Glomerular endothelial cell (primary cell): ENCODE measurements at places on chromosomes 13 and 19.
A peak's percentile ranks its signal among the peaks of the same experiment; 100 is the strongest.

GRCh38 chr13:71090990-71091389 is 776.0 kb downstream of the DACH1 start:
- DNase-seq, result no peak

DNA sequence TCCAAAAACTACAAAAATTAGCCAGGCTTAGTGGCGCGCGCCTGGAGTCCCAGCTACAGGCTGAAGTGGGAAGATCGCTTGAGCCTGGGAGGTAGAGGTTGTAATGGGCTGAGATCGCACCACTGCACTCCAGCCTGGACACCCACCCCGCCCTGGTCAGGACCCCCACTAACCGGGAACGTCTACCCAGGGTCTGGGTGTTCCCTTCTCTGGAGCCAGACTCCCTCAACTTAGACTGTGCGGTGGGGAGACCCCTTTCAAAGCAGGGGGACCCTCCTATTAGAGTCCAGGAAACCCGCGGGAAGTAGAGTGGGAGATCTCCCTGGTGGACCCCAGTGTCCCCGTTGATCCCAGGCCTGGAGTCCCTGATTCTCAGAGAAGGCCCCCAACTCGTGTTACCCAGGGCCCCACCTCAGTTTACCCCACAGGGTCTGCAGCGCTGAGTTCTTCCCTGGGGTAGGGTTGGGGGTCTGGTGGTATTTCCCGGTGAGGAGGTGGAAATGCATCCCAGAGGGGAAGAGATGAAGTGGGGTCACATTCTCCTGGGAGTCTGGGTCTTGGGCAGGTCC is 6.1 kb upstream of the ARRDC2 start:
- DNase-seq, result no peak

DNA sequence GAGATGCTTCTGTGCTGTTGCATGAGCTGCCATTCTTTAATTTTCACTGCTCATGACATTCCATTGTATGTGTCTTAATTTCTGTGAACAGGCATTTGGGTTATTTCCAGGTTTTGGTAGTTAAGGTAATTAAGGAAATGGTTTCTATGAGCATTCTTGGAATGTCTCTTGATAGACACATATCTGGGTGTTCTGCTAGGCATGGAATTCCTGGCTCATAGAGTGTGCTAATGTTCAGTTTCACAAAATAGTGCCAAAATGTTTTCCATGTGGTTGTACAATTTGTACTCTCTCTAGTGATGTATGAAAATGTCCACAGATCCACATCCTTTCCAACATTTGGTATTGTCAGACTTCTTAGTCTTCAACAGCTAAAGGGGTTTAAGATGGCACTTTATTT is 680.9 kb upstream of the SGCG start:
- no peak for DNase-seq

- no peak for DNase-seq
Observed at GRCh38 chr13:61777271-61777670, 361.6 kb upstream of the PCDH20 start.

- no peak for DNase-seq
Observed at GRCh38 chr19:1047696-1048147, 7.8 kb downstream of the ABCA7 start.

DNA sequence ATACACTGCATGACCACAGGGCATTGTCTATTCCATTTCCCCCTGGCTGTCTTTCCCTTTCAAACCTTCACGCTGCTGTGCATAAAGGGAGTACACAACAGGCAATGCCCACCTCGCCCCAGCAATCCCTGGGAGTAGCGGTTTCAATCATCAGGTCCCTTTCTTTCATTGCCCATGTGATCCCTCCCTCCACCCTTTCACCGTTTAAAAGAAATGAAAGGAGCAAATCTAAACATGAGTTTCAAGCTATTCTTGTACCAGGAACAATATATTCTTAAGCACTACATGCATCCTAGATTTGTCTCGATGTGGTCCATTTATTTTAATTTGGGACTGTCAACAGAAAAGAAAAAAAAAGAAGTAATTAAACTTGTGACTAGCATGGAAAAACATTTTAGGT is 123.4 kb upstream of the ARGLU1 start:
- no peak for DNase-seq

GRCh38 chr19:44807652-44808462 is 1.0 kb upstream of the BCAM start:
- DNase-seq, result no peak

GRCh38 chr13:48859272-48860105 is 116.2 kb upstream of the FNDC3A start:
- no peak for DNase-seq

GRCh38 chr13:61406275-61406674 is 9.4 kb downstream of the PCDH20 start:
- DNase-seq, result no peak

DNA sequence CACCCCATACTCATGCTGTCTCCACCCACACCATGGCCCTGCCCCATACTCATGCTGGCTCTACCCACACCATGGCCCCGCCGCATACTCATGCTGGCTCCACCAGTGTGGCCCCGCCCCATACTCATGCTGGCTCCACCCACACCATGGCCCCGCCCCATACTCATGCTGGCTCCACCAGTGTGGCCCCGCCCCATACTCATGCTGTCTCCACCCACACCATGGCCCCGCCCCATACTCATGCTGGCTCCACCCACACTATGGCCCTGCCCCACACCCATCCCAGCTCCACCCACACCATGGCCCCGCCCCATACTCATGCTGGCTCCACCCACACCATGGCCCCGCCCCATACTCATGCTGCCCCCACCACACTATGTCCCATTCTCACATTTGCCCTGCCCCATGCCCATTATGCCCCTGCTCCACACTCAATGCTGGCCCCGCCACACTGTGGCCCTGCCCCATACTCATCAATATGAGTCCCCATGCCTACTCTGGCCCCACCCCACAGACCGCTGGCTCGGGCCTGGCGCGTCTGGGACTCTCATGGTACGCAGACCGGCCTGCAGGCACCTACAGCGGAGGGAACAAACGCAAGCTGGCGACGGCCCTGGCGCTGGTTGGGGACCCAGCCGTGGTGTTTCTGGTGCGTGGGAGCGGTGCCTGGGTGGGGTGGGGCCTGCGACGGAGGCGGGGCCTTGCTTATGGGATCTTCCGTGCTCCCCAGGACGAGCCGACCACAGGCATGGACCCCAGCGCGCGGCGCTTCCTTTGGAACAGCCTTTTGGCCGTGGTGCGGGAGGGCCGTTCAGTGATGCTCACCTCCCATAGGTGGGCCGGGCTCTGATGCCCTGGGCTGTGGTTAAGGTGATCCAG is 3.7 kb upstream of the ARHGAP45 start:
- no peak for DNase-seq

GRCh38 chr19:646779-647565 is 7.3 kb downstream of the FGF22 start:
- no peak for DNase-seq

DNA sequence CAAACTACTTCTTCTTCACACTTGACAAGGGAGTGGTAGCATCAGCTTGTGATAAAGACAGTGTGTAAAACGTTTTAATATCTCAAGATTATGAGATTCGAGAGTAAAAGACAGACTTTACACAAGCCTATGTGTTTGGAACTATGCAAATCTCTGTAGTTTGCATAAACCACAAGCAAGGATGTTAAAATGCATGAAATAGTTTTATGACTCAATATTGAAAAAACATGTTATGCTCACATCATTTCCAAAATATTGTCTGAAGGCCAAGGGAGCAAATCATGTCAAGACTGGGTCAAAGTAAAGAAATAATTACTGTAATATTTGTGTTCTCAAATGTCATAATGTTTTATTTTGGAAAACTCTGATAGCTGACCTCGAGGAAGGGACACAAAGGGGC is 316.8 kb upstream of the KLF12 start:
- DNase-seq, result no peak

GRCh38 chr19:7004313-7004931 is 16.8 kb downstream of the MBD3L2B start:
- DNase-seq, result peak; percentile 20

DNA sequence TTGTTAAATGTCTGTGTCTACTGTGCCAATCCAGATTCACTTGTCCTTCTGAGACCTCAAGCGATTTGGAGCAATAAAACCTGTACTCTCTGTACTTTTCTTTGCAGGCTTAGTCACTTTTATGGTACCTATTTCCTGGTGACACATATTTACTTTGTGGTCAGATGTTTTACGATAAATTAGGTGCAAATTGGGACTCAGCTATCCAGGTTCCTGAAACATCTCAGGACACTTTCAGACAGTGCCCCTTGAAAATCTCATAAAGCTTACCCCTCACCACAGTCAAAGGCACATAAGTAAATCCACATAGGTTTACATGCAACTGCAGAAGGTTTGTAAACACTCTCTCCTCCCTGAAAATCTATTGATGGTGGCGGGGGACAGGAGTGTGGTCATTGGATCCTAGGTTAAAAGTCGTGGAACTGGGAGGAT is 438.8 kb downstream of the EFNB2 start:
- DNase-seq, result no peak

DNA sequence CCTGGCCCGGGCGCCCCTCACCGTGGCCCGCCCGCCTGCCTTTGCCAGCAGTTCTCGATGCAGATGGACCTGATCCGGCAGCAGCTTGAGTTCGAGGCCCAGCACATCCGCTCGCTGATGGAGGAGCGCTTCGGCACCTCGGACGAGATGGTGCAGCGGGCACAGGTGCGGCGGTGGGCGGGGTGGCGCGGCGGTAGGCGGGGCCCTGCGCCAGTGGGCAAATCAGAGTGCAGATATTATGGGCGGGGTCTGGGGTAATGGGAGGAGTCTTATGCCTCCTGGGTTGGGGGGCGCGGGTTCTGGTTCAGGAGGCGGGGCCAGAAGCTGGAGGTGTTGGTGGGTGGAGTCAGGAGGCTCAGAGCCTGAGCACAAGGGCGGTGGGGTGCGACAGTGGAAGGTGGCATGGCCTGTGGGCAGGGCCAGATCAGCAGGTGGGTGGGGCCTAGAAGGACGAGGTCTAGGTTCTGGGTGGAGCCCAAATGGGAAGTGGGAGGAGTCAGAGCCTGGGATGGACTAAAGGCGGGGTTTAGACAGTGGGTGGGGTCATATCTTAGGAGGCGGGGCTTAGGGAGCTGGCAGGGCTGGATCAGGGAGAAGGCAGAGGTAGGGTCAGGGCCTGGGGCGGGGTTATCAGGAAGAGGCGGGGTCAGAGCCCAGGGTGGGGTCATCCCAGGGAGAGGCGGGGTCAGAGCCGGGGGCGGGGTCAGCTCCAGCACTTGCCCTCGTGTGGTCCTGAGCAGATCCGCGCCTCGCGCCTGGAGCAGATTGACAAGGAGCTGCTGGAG is 5.6 kb downstream of the APC2 start:
- no peak for DNase-seq

GRCh38 chr13:97499181-97499580 is 65.2 kb downstream of the RAP2A start:
- no peak for DNase-seq

DNA sequence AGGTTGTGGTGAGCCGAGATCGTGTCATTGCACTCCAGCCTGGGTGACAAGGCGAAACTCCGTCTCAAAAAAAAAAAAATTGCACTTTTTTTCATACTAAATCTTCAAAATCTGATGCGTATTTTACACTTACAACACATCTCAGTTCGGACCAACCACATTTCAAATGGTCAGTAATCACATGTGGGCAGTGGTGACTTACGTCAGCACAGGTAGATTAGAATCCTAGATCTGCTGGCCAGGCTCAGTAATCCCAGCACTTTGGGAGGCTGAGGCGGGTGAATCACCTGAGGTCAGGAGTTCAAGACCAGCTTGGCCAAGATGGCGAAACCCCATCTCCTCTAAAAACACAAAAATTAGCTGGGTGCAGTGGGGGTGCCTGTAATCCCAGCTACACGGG is 1.6 kb upstream of the FARSA start:
- DNase-seq, result no peak

DNA sequence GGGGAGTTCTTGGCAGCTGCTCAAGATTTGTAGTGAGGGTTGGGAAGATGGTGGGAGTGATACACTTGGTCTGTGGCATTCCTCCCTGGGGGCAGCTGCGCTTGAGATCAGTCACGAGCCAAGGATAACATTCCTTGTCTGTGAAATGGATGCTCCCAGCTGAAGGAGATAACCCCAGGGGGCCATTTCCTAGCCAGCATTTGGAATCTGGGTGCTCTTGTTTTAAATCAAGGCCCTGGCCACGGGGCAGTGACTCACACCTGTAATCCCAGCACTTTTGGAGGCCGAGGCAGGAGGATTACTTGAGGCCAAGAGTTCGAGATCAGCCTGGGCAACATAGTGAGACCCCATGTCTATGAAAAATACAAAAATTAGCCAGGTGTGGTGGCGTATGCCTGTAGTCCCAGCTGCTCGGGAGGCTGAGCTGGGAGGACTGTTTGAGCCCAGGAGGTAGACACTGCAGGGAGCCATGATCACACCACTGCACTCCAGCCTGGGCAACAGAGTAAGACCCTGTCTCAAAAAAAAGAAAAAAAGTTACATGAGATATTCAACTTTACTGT is 4.6 kb downstream of the PKN1 start:
- no peak for DNase-seq

GRCh38 chr19:11405846-11406643 is 13.1 kb downstream of the RGL3 start:
- DNase-seq, result no peak

DNA sequence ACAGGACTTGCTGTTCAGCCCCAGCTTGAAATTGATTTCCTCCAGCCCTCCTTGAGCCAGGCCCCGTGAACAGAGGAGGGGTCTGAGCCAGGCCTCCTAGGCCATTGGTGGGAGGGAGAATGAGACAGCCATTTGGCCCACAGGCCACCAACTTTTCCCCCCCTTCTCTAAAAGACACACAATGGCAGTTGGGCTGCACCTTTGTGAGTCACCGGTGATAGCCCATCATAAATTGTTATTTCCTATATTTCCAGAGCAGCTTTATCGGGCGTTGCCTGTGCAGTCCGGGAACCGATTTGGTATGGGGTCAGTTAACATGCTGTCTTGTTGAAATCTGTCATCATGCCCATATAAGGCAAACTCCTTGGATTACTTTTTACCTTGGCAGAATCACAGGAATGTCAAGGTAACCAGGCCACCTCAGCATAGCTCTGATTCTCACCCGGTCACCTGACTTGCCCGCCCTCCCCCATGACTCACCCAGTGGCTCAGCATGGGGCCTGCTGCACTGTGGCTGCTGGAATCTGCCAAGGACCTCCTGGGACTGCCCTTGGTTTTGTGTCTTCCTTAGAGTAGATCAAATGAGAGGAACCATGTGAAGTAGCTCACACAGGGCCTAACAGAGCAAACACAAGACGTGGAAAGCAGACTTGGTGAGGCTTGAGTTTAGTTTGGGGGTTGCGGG is 36.1 kb downstream of the ACTN4 start:
- DNase-seq, result no peak
